ENCODE measurements at places on chromosomes 6 and 20.

GRCh38 chr6:15682965-15683822 lies 20.4 kb upstream of the DTNBP1 start:
- no peak for DNase-seq

GRCh38 chr6:73867411-73867810 lies 171.4 kb downstream of the CD109 start:
- DNase-seq = no peak

- DNase-seq = peak; percentile 31
Observed at GRCh38 chr6:34981951-34982350, 92.9 kb downstream of the ANKS1A start.

DNA sequence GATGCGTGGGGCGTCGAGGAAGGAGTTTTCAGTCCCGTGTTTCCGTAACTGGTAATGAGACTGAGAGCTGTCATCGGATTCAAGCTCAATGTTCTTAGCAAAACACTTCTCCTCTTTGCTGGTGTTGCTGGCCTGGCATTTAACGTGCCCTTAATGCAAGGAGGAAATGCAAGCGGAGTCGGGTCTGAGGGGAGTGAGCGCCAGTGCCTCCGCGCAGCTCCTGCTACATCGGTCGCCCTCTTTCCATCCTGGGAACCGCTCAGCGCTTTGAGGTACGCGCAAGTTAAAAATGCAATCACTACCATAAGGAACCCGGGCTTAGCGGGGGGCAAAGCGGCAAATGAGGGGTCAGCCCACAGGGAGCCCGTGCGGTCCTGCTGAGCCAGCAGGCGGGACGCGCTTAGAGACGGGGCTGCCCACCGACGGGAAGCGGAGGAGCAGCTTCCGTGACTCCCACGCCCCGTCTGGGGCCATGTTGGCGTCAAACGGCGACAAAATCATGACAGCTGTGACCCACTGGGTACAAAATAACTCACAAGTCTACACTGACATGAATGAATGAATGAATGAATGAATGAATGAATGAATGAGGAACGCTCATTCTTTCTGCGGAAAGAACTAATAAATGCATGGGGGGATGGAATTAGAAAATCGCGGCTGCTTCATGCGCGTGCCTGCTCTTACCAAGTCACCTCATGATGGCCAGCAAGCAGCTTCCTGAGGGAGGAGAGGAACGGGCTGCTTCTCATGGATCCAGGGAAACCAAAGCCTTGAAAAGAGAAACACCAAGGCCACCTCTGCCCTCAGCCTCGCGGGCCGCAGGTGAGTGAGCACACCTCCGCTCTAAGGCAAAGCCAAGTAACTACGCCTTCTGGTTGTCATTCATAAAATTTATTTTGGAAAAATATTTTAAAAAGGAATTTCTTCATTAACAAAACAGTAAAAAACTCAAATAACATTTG lies 9.3 kb downstream of the DLL1 start:
- DNase-seq = no peak

GRCh38 chr6:87807475-87807874 lies 105.4 kb upstream of the AKIRIN2 start:
- no peak for DNase-seq

DNA sequence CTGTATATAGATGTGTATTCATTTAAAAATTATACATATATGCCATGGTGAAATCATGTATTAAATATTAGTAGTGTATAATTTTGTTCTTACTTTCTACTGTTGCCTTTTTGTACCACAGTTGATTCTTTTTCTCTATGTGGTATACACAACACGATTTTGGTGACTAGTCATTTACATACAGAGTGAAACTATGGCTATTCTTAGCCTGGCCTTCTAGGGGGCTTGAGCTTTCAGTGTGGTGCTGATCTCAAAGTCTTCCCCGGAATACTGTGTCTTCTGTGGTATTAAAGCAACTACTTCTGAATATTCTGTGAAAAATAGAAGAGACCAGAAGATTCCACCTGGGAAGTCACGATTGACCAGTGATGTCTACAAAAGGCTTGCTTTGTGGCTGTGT lies 301.9 kb downstream of the UTRN start:
- DNase-seq = no peak

DNA sequence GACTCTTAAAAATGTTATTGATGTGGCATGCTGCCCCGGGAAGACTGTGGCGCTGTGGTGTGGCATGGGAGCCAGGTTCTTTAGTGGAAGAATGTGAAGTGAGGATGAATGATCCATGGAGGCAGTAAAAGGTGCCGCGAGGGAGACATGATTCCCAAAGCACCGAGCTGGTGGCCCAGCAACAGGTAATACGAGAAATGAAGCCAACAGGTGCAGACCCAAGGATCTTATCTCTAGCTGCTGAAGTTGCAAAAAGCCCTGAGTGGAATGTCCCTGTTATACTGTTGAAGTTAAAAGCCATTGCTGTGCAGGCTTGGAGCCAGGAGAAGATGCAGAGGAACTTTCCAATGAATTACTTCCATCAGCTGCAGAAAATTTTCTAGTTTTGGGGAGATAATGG lies 53.5 kb downstream of the OR2B6 start:
- no peak for DNase-seq

- no peak for DNase-seq
Observed at GRCh38 chr6:22007469-22007868, 289.4 kb downstream of the PRL start.

DNA sequence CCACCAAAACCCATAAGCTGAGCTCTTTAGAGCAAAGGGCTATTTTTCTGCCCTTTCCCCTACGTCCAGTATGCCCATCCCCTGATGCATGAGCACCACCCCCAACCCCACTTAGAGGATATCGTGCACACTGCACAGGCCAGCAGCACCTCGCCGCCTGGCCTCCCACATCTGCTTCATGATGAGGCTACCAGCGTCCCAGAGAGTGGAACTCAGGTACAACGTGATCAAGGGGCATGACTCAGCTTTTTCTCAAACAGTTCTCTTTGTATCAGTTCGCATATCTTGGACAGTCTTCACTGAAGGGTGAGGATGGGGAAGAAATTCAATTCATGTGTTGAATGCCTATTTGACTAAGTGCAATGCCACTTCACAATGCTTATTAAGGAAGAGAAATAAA lies 81.9 kb upstream of the QKI start:
- DNase-seq = no peak

DNA sequence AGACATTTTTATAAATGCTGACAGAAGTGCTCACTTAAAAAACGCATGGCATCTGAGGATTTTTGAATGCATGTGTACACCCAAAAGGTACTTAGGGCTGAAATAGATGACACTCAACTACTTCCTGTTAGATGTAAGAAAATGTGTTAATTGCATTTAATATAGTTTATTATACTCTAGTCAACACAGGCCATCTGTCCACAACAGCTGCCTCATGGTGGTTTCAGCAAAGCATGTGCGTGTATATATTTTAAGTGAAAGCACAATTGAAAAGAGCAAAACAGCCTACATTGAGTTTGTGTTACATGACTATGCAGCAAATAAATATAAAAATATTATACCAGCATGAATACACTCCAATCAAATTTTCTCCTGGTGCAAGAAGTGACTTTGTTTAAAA lies 1233.0 kb upstream of the EYS start:
- DNase-seq = no peak

- no peak for DNase-seq
Observed at GRCh38 chr6:113127786-113128419, 729.2 kb upstream of the MARCKS start.

DNA sequence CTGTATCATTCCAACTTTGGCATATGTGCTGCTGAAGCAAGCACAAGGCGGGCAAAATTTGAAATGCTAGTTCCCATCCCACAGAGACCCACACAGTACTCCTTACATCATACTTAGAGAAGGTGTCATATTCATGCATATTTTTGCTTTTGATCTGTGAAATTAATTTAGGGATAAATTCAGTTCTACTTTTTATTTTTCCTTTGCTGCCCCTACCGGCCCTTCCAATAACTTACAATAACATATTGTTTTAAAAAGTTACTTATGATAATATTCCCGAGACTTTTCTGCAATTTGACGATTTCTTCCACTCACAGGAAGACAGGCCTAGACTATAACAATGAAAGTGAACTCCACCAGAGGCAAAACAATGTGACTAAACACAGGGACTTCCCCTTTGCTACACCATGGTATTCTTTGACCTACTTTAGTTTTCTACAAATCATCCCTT lies 35.0 kb downstream of the SESN1 start:
- no peak for DNase-seq

All from AG08395 (cell line).